CD8-positive, alpha-beta T cell (primary cell): ENCODE measurements at places on chromosomes 12 and 14.

- no peak for DNase-seq
Observed at GRCh38 chr12:20350026-20350425, 18.3 kb upstream of the PDE3A start.

DNA sequence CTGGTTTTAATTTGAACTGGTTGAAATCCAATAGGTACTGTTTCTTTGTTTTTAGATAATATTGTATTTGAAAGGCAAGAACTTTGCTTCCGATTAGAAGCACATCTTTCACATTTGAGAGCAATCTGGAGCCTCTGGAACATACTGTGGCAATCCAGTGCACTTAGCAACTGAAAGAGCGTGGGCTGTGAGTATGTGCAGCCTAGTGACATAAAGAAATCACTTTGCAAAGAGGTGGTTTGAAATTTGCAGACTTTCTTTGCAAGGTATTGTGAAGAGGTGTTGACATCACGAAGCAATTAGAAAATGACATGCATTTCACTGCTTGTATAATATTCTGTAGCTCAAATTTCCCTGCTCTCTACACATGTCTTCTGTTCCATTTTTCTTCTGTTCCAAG lies 23.5 kb upstream of the CFAP54 start:
- no peak for DNase-seq

GRCh38 chr14:78627114-78627513 lies 456.9 kb downstream of the NRXN3 start:
- no peak for DNase-seq

GRCh38 chr12:120822832-120823503 lies 81.2 kb downstream of the SPPL3 start:
- DNase-seq, result no peak

GRCh38 chr12:83145325-83145840 lies 458.7 kb downstream of the TMTC2 start:
- no peak for DNase-seq

DNA sequence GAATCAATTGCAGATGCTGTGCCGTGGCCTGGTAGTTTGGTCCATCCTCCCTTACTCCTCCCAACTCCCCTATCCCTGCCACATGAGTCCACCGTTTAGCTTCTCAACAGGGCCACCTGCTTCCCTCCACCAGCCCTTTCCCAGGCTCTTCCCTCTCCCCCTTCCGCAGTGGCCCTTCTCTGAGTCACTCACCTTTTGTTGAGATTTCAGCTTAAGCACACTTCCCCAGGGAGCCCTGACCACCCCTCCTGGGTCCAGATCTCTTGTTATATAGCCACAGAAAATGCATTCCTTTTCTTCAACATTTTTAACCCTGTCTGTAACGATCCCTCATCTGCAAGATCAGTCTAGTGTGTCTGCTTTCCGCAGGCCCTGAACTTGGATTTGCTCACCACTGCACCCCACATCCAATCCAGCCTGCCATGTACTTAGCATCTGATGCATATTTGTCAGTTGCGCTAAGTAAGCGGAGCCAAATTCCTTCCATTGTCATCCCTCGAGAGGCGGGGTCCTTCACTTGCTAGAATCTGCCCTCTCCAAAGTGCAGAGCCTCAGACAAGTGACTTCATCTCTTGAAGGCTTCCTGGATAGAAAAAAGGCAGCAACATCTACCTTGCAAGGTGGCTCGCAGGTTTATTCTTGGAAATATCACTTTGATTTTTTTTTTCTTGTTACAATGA lies 41.1 kb downstream of the TMEM63C start:
- DNase-seq, result no peak

- DNase-seq, result no peak
Observed at GRCh38 chr12:52242442-52243258, 9.6 kb downstream of the KRT7 start.

DNA sequence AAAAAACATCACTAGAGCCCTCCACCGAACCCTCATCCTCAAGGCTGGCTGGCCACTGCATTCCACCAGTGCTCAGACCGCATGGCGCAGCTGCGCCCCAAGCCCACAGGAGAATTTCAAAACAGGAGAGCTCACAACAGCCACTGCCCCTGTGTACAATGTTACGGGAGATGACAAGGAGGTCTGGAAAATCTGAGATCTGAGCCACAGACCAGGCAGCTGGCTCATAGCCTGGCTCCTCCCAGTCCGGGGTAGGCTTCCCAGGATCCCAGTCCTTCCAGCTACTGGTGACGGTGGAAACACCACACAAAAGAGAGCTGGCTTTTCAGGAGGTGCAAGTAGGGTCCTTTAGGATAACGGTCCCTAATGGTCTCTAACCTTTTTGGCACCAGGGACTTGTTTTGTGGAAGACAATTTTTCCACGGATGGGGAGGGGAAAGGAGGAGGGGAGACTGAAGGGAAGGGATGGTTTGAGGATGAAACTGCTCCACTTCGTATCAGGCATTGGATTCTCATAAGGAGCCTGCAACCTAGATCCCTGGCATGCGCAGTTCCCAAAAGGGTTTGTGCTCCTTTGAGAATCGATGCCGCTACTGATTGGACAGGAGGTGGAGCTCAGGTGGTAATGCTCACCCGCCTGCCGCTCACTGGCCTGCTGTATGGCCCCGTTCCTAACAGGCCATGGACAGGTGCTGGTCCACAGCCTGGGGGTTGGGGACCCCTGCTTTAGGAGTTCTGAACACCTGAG lies 23.0 kb upstream of the NRDE2 start:
- no peak for DNase-seq

DNA sequence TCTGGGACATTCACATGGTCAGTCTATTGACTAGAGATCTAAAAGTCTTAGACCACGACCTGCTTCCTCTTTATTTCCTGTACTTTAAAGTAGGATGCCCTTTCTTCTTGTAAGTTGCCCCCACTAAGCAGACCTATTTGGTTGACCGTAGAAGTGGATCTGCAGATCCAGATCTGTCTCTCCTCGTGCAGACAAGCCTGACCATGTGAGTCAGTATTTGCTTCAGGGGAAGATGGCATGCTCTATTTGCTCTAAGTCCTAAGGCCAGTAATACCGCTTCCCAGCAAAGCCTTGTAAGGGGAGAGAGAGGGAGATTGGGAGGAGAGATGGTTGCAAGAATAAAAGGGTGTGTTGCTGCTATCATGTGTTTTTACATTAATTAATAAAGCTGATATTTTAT lies 46.8 kb downstream of the KCNC2 start:
- DNase-seq, result no peak
